Breast epithelium (tissue), 4 donors: ENCODE measurements at places on chromosomes 5 and 9.
A peak's percentile ranks its signal among the peaks of the same experiment; 100 is the strongest.

DNA sequence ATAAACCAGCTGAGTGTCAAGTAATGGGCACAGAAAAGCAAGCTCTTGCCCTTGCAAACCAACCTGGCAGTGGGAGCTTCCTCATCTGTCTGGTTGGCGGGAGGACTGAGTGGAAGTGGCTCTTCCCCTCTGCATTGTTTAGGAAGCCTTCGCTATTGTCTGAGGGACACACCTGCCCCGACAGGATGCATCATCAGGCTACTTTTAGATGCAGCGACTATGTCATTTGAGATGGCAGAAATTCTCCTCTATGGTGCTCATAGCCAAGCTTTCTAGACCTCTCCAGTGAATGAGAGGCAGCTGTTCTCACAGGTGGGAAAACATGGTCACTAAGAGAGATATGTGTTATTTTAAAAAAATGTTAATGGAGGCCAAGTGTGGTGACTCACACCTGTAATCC is 104.0 kb downstream of the DOCK8 start:
- no peak for DNase-seq

GRCh38 chr9:93776873-93777272 is 178.3 kb downstream of the BARX1 start:
- DNase-seq, result no peak

- DNase-seq, result no peak
These were observed 82.2 kb upstream of the HSPA9 start for GRCh38 chr5:138657360-138657759.

GRCh38 chr5:171412186-171412585 is 7.3 kb upstream of the FGF18 start:
- no peak for DNase-seq

- peak; percentile 55 for DNase-seq
These were observed 828 bp downstream of the ZSWIM6 start for GRCh38 chr5:61332851-61333320.

DNA sequence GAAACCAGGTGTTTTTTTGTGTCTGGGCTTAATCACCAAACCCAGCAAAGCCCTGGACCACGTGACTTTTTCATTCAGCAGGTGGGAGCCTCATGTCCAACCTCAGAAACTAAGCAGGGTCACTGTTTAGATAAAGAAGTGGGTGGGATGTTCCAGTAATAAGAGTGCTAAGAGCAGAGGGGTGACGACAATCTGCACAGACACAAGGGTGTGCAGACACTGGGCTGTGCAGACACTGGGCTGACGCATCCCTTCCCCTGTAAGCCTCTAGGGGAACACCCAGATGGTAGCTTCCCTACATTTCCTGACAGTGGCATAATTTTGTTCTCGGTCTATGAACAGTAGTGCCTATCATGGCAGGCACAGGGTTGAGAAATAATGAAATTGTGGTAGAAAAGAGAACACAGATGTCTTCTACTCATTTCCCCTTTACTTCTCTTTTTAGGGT is 85.1 kb downstream of the SAXO1 start:
- no peak for DNase-seq

DNA sequence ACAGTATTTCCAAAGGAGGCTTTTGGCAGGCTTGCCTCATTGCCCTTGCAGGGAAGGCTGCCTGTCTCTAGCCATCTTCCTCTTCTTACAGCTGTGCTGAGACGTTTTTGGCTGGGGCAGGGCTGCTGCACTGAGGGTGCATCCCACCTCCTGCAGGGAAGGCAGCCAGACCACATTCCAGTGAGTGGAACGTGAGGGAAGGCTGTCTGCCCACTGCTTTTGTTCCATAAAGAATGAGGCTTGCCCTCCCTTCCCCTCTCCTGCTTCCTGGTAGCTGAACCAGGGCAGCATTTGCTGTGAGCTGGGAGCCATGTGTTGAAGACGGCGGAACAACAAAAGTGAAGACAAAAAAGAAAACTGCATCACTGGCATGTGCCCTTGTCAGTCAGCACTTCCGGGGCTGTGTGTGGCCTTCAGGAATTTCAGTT is 16.8 kb downstream of the MGAT1 start:
- peak; percentile 74 for DNase-seq
